ENCODE measurements at places on chromosomes 5 and 9. TPM values are rescaled to one million over a fixed set of nuclear protein-coding genes. Genes with fewer than 3 reads are reported as not detected.

The ADAMTS12 gene
- total RNA-seq = 11.5 TPM

The FCN1 gene
- not detected for total RNA-seq

The PCDHGB1 gene
- total RNA-seq = 5.6 TPM

The SMIM23 gene
- total RNA-seq = not detected

The LPAR1 gene
- 4.9 TPM for total RNA-seq

The GPR150 gene
- total RNA-seq = 0.13 TPM

The KLHL3 gene
- total RNA-seq = 18.2 TPM

The MYMK gene
- 0.34 TPM for total RNA-seq

The SLC2A6 gene
- total RNA-seq = 14.2 TPM

The CDO1 gene
- 13.2 TPM for total RNA-seq

The SHOC1 gene
- not detected for total RNA-seq

The SVEP1 gene
- total RNA-seq = 0.39 TPM

The SAPCD2 gene
- 52.0 TPM for total RNA-seq

The RBM18 gene
- 13.1 TPM for total RNA-seq

The GABRG2 gene
- 3.7 TPM for total RNA-seq

The ANKRD55 gene
- not detected for total RNA-seq

The FAM221B gene
- not detected for total RNA-seq

The TNFAIP8 gene
- 18.1 TPM for total RNA-seq

The NR4A3 gene
- total RNA-seq = 0.46 TPM

The PTGER4 gene
- 3.1 TPM for total RNA-seq

The PLEKHG4B gene
- total RNA-seq = 51.4 TPM

The CAST gene
- 45.9 TPM for total RNA-seq

The C5 gene
- total RNA-seq = 0.71 TPM

The NIM1K gene
- total RNA-seq = 0.07 TPM

The AQP7 gene
- 0.23 TPM for total RNA-seq

The ABCA1 gene
- total RNA-seq = 4.6 TPM

The LNPEP gene
- 4.7 TPM for total RNA-seq

The CD274 gene
- total RNA-seq = 0.21 TPM

The C9orf50 gene
- 0.11 TPM for total RNA-seq

The SLC12A7 gene
- 29.9 TPM for total RNA-seq

The ZBED3 gene
- 7.0 TPM for total RNA-seq

The MYORG gene
- 9.7 TPM for total RNA-seq

The DDX4 gene
- 0.32 TPM for total RNA-seq

The SLC6A18 gene
- not detected for total RNA-seq

The SPINK13 gene
- total RNA-seq = not detected

The CTXN3 gene
- total RNA-seq = not detected

The PRLR gene
- 1.9 TPM for total RNA-seq

The ARHGEF28 gene
- 0.71 TPM for total RNA-seq

The WDR31 gene
- total RNA-seq = 0.46 TPM

The PTCH1 gene
- total RNA-seq = 30.9 TPM
